ENCODE measurements at places on chromosomes 11 and 22.

DNA sequence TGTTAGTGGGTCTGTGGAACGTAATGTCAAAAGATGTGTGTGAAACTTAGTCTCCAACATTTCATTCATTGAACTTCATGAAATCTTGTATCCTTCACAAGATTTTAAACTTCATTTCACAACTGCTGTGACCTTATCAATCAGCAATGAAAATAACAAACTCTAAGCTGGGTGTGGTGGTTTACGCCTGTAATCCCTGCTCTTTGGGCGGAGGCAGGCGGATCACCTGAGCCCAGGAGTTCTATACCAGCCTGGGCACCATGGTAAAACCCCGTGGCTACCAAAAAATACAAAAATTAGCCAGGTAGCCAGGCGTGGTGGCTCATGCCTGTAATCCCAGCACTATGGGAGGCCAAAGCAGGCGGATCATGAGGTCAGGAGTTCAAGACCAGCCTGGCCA, 5.1 kb downstream of the CHKA start:
- no peak for DNase-seq

DNA sequence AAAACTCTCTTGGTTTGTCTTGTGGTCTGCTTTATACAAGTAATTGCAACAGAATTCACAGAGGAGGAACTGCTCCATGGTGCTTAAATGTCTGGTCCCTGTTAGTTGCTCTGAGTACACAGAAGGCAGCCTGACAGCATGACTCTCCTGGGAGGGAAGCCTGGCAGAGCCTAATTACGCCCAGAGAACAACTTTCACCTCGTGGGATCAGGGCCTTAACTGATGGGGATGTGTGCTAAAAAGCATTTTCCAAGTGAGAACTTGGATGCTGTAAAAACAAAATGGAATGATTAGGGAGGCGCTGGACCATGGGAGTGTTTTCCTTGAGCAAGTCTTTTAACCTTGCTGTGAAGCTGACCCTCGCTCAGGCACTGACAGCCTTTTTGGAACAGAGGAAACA, 154.0 kb upstream of the TENM4 start:
- DNase-seq = no peak

DNA sequence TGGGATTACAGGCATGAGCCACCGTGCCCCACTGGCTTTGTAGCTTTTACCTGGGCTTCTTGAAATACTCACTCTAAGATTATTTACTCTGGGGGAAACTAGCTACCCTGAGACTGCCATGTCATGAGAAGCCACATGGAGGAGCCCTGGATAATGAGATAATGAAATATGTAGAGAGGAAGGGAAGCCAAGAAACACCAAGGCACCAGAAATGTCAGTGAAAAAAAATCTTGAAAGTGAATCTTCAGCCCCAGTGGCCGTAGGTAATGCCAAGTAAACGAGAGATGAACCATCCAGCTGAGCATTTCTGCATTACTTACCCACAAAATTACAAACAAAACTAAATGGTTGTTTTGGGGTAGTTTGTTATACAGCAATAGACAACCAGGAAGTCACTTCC, 125.6 kb downstream of the APIP start:
- no peak for DNase-seq

DNA sequence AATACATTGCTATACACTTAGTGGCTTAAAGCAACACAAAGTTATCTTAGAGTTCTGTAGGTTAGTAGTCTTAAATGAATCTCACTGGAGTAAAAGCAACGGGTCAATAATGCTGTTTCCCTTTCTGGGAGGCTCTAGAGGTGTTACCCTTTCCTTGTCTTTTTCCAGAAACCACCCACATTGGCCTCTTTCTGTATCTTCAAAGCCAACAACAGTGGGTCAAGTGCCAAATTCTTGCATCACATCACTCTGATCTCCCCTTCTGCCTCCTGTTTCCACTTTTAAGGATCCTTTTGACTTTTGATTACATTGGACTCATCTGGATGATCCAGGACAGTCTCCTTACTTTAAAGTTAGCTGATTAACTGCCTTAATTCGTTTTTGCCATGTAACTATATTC, 93.6 kb downstream of the DDX10 start:
- no peak for DNase-seq

DNA sequence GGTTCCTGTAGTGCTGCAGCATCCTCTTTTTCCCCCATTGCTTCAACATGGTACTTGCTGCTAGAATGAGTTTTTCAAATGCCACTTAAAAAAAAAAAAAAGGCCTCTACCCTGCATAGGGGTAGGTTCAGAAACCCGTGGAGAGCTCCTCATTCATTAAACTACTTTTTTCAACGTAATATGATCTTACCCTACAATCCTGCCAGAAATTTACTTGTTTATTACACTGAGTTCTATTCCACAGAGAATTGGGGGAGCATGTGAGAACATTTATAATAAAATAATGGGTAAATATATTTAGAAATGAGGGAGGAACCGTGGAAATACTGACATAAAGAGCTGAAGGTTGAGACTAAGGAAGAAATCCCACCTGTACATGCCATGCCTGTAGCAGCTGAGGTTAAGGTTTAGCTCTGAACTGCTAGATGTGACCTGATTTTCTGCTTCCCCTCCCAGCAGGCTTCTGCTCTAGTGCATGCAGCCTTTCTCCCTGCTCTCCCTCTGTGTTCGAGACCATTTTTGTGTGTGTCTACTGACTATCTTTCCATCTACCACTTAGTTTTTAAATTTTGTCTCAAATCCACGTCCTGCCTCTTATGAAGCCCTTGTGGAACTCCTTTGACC, 225.7 kb downstream of the DDX10 start:
- no peak for DNase-seq

DNA sequence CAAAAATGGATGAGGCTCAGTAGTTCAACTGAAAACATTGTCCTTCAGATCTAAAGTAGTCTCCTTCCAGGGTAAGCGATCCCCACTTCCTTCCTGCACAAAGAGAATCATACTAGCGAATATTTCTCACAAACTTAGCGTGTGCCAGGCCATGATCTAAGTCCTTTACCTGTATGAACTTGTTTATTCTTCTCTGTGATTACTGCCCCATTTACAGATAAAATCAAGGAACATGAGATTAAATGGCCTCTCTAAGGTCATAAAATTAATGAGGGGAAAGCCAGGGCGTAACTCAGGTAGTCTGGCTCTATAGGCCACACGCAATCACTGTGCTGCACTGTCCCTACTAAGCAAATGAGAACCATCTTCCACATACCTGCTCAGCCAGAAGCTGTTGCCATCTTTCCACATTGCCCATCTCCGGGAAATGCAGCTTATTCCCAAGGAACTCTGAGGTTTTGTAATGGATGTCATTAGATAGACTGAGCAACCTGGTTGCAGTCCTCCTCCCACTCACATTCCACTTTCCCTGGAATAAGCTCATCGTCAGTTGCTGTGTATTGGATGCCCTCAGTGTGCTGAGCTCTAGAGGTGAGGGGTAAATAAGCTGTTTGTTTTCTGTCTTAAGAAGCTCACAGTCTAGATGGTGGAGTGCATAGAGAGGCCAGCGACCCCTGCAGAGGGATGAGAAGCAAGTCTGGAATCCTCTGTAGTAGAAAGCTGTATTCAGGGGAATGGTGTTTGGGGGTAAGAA, 146.3 kb downstream of the SNX19 start:
- no peak for DNase-seq

DNA sequence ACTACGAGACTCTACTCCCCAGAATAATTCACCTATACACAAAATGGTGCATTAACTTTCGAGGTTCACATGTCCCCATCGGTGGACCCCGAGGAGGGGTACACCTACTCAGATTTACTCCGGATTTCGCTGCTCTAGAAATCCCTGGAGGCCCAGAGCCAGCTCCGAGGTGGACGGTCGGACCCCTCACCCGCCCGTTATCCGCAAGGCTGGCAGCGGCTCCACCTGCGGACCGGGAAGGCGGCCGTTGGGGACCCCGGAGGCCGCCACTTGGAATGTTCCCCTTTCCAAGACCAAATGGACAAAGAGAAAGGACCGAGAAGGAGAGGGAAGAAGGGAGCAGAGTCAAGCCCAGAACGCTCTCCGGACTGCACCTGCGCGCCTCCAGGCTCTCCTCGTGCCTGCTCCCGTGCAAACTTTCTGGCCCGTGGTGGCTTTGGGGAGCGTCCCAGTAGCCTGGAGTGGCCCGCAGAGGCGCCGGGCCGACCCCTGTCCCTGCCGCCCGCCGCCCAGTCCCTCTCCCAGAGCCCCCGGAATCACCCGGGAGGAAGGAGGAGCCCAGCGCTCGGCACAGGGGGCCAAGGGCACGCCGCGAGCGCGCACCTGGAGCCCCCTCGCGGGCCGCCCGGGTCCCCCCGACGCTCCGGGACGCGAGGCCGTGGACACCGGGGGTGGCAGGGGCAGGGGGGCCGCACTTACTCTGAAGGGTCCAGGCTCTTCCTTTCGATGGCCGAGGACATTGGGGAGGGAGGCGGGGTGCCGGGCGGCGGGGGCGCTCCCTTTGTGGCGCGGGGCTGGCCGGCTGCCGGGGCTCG, 23.0 kb downstream of the LMO2 start:
- DNase-seq = no peak

- DNase-seq = no peak
Measured at GRCh38 chr22:43096420-43096819, 7.2 kb upstream of the TTLL1 start.

DNA sequence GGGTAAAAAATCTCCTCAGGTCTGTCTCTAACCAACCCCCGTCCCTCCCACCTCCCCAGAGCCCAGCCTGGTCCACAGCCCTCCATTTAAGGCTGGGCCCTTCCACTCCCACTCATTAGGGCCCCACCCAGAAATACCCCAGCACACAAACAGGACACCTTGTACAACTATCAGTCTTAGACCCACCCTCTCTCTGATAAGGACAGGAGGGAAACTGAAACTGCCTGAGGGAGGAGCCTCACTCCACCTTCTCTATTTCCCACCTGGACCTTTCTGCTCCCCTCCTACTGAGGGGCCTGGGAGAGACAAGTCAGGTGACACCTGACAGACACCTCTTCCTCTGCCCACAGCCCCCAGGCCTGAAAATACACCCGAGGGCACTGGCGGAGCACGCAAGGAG, 90.2 kb downstream of the PLEKHA7 start:
- no peak for DNase-seq

DNA sequence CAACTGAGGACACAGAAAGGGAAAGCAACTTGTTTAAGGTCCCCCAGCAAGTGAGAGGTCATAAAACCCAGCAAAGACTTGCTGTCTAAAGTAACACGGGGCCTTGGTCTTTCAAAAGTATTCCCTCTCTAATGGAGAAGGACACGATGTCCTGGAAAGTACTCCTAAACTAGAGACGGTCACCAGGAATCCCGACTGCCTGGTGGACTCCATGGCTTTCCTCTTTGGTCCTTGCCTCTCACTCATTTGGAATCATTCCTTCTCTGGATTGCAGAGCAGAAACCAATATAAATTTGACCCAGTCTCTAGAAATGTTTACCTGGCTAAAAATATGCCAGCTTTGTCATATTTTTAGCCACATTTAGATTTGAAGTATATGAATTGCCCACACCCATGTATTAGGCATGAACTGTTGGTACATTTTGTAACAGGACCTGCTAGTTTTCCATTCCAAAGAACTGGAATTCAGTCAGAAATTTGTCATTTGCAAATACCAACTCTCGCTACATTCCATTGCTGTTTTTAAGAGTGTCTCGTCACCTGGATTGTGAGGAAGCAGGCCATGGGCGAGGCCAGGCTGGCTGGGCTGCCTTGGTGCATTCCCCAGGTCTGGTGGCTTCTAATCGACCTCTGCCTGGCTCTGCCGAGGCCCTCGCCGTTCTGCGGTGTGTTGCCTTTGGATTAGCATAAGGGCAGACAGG, 12.9 kb downstream of the NAV2 start:
- DNase-seq = no peak

DNA sequence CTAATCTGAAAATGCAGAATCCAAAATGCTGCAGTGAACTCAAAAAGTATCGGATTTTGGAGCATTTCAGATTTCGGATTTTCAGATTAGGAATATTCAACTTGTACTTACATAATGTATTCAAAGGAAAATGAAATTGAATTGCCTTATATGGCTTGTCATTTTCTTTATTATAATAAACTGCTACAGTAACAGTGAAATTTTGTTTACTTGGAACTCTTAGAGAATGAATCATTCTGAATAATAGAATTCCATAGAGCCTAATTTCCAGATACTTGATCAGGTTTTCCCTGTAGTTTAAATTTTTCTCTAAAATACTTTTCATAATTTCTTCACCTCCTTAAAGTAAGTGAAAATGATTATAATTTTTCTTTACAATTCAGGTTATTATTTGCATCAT, 17.3 kb downstream of the TTC17 start:
- no peak for DNase-seq

- DNase-seq = no peak
Measured at GRCh38 chr11:77136074-77136473, 8.0 kb downstream of the MYO7A start.

GRCh38 chr22:26213826-26214225, 44.6 kb downstream of the SEZ6L start:
- DNase-seq = no peak

DNA sequence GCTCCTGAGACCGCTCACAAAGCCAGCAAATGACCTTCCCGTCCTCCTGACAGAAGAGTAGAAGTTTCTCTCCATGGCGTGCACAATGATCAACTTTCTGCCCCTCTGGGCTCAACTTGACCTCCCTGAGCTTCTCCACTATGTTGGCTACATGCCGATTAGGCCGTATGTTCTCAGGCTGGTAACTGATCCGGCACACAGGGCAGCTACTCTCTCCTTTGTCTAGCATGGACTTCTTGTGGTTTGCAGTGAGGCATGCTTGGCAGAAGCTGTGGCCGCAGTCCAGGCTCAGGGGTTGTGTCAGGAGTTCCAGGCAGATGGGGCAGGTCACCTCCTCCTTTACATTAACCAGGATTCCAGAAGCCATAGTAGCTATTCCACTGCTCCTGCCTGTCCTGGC, 5.1 kb downstream of the TRIM5 start:
- DNase-seq = no peak

DNA sequence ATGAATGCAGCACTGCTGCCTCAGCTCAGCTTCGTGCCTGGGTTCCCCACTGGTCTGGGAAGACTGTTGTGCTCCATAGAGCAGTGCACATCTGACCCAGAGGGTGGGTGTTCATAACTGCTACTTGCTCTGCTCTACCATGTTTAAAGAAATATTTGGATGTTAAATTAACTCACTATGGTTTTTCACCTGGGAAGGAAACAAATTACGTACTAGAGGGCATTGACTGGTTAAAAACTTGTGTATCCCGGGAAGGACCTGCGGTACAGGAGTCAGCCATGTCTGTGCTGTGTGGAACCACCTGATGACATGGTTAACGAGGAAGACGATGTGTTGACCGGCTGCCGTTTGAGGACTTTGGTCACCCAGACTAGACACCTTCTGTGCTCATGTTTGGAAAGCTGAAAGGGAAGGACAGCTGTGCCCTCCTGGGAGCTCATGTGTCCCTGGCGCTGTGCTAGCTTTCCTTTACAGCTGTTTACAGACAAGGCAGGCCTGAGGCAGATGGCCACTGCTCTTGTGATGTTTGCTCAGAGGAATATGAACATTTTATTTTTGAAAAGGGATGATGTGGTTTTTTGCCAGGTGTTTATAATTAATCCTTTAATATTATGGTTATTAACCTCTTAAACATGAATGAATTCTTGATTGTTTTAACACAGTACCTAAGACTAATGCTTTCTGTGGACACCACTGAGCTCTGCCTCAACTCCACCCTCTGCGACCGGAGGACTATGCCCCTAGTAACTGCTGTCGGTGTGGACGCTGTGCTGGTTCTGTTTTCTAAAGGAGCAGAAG, 14.3 kb upstream of the AIFM3 start:
- no peak for DNase-seq

GRCh38 chr22:49119551-49119952, 708.1 kb downstream of the BRD1 start:
- no peak for DNase-seq
